ENCODE measurements at places on chromosomes 6 and 20. TPM values are rescaled to one million over a fixed set of nuclear protein-coding genes. Genes with fewer than 3 reads are reported as not detected.

The BPIFB4 gene
- not detected for total RNA-seq

- DNase-seq: no peak
These were observed 143.9 kb upstream of the FOXA2 start for GRCh38 chr20:22728146-22728745.

DNA sequence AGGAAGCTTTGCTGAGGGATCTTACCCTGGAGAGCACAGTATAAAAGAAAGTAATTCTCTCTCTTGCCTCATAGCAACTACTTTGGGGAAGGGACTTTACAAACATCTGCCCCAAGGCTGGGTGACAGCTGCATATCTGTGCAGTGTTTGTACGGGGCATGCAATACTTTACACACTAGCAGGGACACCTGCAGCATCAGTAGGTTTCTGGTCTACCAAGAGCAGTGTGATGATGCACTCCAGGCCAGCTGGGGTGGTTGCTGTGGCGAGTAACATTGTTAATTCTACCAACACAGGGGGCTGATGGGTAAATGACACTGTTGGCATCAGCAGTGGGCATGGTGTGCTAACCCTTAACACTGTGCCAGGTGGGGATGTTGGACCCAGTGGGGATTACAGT is 48.0 kb downstream of the ADTRP start:
- no peak for DNase-seq

The RBPJL gene
- not detected for total RNA-seq

DNA sequence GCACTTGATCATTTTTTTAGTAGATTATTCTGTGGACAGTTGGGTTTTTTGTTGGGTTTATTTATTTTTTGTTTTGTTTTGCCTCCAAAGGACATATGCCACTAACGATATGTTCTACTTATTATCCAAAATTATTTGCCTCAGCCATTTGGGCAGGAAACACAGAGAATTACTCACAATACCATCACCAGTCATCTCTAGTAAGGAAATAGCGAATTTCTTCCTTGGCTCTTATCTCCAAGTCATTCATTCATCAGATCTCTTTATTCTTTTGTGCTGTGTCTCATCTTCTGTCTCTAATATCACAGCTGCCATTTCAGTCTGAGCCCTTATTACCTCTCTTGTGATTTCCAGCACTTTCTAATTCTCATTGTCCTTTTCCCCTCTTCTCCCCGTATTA is 130.4 kb upstream of the SMLR1 start:
- no peak for DNase-seq

DNA sequence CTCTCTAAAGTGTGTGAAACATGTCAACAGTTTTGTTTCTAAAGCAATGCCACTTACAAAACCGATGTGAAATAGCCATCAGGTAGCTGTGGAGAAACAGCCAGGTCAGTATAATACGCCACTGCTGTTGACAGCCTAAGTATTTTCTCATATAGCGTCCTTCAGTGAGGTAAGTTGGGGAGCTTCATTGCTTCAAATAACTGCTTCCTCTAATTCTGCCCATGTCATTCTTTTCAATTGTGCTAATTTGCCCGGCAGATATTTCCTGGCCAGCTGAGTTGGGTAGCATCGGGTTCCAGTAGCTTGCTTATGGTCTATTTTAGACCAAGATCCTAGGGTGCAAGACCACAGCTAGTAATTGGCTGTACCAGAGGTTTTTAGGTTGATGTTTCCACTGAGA is 2.1 kb upstream of the ARMC2 start:
- DNase-seq: no peak

DNA sequence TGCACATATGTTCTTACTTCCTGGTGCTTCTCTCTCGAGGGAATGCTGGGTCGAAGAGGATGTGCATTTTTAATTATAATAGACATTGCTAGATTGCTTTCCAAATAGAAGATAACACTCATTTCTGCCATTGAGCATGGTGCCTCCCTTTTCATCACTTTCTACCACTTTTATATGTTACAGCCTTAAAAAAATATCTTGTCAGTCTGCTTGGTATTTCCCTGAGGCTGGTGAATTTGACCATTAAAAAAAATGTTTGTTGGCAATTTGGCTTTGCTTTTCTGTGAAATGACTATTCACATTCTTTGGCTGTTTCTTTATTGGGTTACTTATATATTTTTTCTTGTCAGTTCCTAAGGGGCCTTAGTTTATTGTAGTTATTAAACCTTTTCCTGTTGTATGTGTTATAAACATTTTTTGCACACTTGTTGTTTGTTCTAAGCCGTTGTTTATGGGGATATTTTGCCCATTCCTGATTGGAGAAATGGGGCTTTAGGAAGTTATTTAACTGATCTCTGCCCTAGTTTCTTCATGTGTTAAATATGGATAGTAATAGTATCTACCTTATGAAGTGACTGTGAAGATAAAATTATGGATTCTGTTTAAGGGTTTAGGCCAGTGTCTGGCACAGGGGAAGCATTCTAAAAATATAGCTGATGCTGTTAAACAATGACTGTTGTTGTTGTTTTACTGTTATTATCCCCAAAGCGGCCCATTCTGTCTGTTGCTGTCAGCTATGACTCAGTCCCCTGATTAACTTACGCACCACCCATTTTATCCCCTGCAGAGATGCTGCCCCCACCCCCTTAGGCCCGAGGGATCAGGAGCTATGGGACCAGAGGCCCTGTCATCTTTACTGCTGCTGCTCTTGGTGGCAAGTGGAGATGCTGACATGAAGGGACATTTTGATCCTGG is 3.8 kb downstream of the DDR1 start:
- DNase-seq: no peak

All from type B pancreatic cell (in vitro differentiated cells).